ENCODE measurements at places on chromosomes 1 and 21. TPM values are rescaled to one million over a fixed set of nuclear protein-coding genes. Genes with fewer than 3 reads are reported as not detected.

The C1orf141 gene
- total RNA-seq: not detected

The GBP7 gene
- total RNA-seq: 0.20 TPM

The SELP gene
- total RNA-seq: 12.1 TPM

The LHX8 gene
- total RNA-seq: not detected

The HORMAD1 gene
- total RNA-seq: not detected

The PLA2G2F gene
- not detected for total RNA-seq

The ACTRT2 gene
- total RNA-seq: not detected

The PTPN7 gene
- total RNA-seq: 124 TPM

The MYBPH gene
- not detected for total RNA-seq

The RXRG gene
- total RNA-seq: not detected

The SYT6 gene
- 0.17 TPM for total RNA-seq

GRCh38 chr1:53619367-53620060 is 119.5 kb downstream of the GLIS1 start:
- DNase-seq: no peak

DNA sequence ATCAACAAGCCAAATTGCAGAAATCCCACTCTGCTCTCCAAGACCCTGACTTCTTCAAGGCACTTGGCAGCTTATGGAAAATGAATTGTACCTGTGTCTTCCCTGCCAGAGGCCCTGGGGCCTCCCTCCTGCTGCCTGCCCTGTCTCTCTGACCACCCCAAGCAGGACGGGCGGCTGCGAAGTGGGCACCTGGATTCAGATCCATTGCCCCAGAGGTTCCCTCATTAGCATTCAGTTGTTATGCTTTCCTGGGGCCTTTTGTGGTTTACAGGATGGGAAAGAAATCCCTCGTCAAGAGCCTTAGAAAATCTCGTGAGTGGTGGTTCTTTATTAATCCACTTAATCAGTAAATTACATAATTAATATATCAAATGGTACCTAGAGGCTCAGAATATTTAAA is 179.3 kb downstream of the TNR start:
- DNase-seq: no peak

DNA sequence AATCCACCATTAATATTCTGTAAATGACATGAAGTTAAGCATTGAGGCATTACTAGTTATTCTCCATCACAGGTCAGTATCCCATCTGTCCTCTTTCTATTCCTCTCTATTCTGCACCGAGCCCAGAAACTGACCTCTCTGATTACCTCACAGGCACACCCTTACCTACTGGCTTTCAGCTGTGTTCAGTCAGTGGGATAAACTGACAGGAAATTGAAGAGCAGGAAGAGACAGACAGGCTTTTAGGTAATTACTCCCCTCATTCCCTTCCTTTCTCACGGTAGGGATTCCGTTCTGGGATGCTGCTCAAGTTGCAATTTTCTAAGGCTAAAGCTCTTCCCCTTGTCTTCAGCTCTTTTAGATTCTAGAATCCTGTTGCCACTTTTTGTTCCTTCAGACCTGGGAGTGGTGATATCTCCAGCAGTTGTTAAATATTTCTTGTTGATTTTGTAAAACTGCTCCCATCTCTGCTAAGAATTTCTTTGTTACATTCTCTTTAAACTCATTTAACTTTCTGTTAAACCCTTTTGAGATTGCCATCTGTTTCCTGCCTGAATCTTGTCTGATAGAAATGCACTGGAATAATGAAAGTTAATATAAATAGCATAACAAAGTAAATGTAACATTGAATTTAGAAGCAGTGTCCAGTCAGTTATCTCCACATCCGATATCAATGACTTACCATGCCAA is 1063.4 kb downstream of the PLA2G4A start:
- DNase-seq: no peak

DNA sequence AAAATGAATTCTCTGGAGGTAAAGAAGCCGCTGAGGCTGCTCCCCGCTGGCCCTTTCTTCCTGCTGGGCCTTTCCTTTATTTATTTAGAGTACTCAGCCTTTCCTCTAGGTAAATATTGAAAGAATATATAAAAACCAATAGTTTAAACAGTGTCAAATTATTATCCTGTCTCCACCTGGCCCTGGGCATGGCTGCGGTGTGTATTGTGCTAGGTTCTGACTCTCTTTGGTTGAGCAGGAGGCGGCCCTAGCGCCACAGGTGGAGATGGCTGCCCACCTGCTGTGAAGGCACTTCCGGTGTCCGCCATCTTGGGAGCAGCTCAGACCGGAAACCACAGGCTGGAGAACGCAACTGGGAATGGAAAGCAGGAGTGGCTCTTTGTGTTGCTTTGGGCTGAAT is 29.0 kb upstream of the CLDN14 start:
- DNase-seq: no peak

GRCh38 chr1:6727535-6727934 is 25.9 kb upstream of the DNAJC11 start:
- peak; percentile 28 for DNase-seq

DNA sequence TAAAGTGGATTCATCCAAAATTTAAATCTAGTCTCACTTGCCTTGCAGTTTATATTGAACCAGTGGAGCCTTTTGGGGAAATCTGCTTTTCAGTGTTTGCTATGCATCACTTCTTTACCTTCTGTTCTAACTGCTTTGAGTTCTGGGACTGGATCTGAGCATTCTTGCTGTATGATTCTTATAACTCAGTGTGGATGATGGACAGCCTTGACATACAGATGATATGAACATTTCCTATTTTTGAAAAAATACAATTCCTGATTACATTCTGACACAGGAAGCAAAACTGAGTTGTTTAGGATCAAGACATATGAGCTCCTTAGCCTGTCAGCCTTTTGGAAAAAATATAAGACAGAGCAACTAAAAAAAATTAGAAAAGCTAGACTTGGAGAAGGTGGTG is 115.2 kb downstream of the DISP1 start:
- no peak for DNase-seq

DNA sequence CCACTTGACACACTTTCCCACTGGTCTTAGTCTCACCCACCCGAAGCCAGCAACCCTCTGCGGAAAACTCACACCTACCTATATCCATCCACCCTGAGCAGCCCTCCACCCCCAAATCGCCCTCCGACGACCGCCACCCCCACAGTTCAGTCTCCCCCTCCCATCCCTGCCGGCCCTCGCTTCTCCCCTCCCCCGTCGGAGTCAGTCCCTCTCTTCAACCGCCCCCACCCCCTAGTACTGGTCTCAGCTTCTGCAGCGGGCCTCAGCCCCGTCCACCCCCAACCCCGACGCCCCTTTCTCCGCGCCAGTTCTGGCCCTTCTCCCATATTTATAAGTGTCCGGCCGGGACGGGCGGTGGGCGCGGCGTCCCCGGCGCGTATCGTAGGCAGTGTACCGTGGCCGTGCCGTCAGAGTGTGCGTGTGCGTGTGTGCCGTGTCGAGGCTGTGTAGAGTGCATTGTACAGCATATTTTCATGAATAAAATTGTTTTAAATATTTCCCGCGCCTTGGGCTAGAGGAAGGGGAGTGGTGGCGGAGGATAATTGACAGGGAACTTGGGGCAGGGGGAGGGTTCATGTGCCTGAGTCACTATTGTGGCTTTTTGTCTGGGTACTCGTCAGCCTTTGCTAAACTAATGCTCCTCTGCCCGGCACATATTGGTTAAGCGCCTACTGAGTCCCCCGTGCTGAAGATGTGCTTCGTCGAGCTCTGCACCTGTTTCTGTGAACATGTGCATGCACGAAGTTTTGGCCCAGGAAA is 22.0 kb downstream of the FOXO6 start:
- no peak for DNase-seq

DNA sequence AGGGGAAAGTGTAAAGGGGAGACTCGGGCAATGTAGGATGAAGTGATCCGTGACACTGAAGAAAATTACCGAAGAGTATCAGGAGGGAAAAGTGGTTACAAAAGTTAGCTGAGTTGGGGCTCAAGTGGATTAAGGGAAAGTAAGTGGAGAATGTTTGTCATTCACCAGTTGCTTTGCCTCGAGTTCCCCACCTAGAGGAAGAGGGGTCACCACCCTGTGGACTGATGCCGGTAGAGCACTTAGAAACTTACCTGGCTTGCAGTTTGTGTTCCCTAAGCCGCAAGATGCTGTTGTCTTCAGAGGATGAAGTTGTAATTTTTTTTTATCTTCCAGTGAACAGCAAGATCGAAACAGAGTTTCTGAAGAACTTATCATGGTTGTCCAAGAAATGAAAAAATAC is 1.0 kb downstream of the PER3 start:
- DNase-seq: no peak

GRCh38 chr1:200435200-200435780 is 25.5 kb upstream of the ZNF281 start:
- DNase-seq: no peak

GRCh38 chr1:183094351-183094750 is 71.1 kb downstream of the LAMC1 start:
- DNase-seq: no peak

DNA sequence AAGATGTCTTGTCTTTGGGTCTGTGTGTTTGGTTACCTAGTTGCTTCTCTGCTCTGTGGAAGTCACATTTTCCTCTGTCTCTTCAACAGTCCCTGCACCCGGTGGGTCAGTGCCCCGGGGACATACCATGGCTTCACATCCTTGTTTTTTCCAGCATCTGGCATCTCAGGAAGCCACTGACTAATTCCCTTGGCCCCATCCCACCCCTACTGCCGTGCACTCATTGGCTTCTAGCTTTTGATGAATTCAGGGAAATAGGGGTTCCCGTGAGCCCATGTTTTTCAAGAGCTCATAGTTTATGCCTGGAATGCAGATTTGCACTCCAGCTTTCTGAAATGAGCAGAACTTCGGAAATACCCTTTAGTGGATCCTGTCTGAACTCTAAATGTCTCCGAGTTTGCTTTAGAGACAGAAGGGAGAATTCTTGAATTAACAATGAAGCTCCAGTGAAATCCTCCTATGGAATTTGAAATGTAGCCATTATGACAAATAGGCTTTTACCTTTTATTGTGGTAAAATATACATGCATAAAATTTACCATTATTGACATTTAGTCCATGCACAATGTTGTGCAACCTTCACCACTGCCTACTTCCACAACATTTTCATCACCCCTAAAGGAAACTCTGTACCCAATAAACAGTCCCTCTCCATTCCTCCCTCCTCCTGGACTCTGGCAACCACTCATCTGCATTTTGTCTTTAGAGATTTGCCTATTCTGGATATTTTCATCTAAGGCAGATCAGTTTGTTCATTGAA is 67.5 kb downstream of the CLIC6 start:
- DNase-seq: no peak

GRCh38 chr1:228944296-228944695 is 209.0 kb downstream of the RHOU start:
- no peak for DNase-seq

DNA sequence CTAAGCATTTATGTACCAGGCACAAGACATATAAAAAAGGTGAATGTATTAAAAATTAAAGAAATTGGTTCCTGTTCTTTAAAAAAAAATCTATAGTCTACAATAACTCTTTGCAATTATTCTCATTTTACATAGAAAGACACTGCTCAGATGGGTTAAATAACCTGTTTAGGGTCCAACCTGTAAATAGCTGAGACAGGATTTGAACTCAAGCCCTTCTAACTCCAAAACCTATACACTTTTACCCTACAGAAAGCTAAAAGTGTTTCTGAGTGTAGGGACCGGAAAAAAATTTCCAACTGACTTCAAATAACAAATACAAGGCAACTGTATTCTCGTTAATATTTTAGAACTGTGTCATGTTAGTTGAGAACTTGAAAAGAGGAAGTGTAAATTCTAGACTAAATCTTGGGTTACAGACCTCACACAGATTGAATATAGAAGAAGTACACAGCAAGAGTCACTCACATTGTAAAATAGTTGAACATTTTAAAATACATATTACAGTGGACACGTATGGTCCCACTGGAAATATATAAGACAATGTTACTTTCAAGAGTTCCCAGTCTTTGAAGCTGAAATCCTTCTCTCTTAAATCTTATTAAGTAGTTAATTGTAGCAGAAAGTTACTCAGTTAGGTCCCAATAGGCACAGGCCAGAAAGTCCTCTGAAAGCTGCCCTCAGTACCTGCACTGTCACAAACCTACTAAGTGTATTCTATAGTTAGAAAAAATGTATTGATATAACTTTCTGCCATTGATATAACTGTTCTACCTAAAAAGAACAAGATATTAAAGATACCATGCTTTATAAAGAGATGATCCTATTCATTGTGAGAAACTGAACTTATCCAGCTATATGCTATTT is 7.3 kb downstream of the EDEM3 start:
- no peak for DNase-seq

DNA sequence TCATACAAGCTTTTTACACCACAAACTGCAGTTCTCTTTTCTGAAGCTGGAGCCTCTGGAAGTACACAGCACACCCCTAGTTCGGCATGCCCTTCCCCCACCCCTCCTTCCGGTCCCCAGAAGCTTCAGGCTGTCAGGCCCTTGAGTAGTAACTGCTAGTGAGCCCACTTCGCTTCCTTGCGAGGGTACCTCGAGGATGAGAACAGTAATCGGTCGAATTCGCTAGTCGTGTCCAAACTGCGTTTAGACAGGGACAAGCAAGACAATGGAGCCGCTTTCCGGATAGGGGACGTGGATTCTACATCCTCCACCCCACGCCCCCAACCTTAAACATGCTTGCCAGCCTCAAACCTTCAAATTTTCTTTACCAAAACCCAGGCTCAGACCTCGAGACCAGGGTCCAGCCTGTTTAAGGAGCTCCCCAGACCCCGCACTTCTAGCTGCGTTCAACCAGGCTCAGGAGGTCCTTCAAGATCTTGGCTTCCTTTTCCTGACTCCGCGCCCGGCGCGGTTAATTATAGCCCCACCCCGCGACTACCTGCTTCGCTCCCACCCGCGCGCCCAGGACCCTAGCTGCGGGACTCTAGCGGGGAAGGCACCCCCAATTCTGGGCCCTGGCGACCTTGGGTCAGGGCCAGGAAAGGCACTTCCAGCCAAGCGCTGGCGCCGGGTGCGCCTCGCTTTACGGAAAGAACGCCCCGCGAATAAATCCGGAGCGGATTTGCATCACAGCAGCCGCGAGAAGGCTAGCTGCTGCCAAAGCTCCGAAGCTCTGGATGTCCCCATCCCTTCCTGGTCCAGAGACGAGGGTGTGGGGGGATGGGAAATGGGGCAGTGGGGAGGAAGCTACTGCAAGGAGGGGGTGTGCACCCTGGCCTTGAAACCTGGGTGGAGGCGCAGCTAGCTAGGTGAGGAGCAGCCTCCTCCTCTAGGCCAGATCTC is 8.1 kb upstream of the TSPAN1 start:
- DNase-seq: peak; percentile 62

GRCh38 chr1:115329965-115330364 is 8.1 kb downstream of the NGF start:
- no peak for DNase-seq

DNA sequence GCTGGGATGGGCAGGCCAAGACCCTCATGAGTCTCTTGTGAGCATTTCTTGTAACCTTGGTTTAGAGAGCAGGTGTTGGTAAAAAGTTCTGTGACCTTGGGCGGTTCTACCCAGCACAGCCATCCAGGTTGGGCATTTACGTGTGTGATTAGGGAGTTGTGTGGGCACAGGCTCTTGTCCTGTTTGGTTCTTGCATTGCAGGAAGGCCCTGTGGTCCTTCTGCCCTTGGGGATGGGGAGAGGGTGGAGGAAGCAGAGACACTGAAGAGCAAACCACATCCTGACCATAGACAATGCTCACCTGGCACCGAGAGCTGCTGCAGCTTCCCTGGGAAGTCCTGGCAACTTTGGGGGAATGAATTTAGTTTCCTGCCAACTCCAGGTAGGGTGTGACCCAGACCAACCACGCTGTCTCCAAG is 25.6 kb downstream of the RNF187 start:
- peak; percentile 24 for DNase-seq

Measured in CD4-positive, CD25-positive, alpha-beta regulatory T cell (primary cell).